ENCODE measurements at places on chromosomes 4 and X.

DNA sequence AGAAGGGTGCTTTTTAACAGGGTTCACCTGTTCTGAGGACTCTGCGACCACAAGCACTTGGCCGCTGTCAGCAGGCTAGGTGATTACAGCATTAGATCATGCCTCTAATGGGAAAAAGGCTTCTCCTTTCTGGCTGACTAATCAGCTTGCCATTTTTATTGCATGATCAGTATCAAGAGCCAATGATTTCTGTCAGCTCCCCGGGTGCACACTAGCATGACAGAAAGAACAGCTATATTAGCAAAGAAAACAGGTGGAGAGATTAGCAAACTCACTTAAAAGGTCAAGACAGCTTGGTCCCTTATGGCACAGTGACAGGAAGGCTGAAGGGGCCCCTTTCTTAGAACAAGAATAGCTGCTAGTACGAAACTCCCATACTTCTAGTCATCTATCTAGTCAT is 170.0 kb downstream of the SMIM20 start:
- DNase-seq: no peak

- no peak for DNase-seq
Measured at GRCh38 chr4:74278490-74278889, 29.8 kb upstream of the EPGN start.

DNA sequence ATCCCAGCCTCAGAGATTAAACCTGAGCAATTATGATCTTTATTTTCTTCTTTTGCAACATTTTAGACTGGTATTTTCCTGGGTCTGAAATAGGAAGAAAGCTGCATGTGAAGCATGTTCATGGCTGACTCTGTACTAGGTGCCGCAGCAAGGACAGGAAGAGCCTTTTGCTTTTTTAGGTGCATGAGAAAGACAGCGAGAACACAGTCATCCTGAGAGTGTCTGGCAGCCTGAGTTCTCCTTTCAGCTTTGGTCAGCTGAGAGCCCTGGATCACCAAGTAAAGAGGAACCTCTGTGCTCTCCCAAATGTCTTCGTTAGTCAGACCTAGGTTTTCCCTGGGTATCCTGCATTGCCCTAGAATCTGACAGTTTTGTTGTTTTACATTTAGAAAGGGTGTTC is 29.8 kb downstream of the FAM149A start:
- no peak for DNase-seq

- DNase-seq: no peak
Measured at GRCh38 chr4:109004418-109004817, 241.6 kb upstream of the ETNPPL start.

DNA sequence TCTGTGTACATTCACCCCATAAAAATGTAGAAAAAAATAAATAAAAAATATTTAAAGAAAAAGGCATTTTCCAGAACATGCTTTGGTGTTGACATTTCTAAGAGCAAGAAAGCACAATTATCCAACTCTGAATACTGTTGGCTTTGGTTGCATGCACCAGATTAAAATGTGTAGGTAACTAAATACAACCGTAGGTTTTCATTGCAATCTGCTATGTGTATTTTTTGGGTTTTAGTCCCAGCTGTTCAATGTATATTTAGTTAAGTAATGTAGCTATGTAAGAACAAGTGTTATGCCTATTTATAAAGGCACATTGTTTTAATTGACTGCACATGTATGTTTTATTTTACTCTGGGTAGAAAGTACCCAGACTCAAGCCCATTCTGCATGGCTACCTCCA is 108.1 kb upstream of the PAQR3 start:
- DNase-seq: no peak

All from stimulated activated CD8-positive, alpha-beta memory T cell treated with anti-CD3 and anti-CD28 coated beads, Interleukin-7, amount 100 ng/mL, for 4 hours (primary cell).